Fibroblast of mammary gland (primary cell): ENCODE measurements at places on chromosomes 6 and 20.

DNA sequence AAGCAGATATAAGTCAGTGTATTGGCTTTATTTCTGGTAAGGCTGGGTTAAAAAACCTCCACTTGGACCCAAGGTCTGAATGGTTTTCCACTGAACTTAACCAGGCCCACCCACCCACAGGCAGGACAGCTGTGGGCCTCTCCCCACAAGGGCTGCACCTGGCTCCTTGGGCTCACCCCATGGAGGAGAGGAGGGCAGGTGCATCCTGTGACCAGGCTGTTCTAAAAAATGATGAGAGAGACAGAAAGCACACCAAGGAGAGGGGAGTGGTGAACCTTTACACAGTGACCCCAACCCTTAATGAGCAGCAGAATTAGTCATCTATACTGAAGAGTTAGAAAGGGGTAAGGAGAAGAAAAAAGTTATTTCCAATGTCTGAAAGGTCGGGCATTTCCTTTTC is 34.5 kb upstream of the DUSP22 start:
- no peak for DNase-seq

- DNase-seq: no peak
These were observed 18.3 kb downstream of the BCAS4 start for GRCh38 chr20:50813101-50813643.

DNA sequence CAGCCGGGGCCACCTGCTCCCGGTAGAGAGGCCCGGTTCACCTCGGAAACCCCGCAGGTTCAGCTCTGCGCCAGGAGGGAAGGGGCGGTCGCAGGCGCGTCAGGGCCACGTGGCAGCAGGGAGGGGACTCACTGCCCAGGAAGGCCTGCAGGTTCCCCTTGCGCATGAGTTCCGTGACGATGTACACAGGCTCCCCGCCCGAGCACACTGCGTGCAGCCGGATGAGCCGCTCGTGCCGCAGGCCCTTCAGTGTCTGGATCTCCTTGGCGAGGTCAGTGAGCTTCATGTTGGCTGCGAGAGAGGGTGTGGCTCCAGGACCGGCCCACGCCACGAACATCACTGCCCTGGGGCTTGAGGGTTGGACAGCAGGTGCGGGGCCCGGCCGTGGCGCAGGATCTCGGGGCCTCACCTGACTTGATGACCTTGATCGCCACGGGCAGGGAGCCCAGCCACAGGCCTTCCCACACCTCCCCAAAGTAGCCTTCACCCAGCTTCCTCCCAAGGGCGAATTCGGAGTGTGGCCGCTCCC is 4.9 kb upstream of the PTK6 start:
- DNase-seq: no peak

GRCh38 chr6:69917834-69918233 is 51.5 kb downstream of the COL19A1 start:
- peak; percentile 87 for DNase-seq

- DNase-seq: no peak
These were observed 261.2 kb downstream of the PTPRK start for GRCh38 chr6:128259029-128259724.

- peak; percentile 78 for DNase-seq
These were observed 50.0 kb upstream of the SCGN start for GRCh38 chr6:25601800-25602673.

DNA sequence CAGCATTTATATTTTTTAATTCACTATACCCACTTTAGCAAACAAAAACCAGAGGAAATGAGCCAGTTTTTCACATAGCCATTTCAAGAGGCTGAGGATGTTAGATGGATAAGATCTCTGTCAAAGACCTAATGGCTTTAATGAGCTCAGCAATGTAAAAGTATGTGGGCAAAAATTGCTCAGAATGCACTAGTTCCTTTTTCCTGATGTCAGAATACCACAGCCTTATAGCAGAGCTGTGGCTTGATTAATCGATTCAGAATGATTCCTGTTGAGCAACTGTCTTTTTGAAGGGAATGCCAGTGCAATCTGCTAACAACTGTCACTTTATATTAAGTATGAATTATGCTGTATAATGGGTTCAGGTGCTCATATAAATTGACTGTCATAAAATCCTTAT is 100.6 kb upstream of the HIVEP1 start:
- DNase-seq: no peak

GRCh38 chr6:14270142-14270893 is 152.7 kb downstream of the CD83 start:
- no peak for DNase-seq

- no peak for DNase-seq
These were observed 236.3 kb downstream of the HAO1 start for GRCh38 chr20:7703996-7704395.

DNA sequence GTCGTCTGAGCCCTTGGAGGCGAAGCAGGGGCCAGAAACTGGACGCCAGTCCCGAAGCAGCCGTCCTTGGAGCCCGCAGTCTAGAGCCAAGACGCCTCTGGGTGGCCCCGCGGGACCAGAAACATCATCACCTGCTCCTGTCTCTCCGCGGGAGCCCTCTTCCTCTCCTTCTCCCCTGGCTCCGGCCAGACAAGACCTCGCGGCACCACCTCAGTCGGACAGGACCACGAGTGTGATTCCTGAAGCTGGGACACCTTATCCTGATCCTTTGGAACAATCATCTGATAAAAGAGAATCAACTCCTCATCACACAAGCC is 416 bp downstream of the RSPH4A start:
- DNase-seq: no peak

DNA sequence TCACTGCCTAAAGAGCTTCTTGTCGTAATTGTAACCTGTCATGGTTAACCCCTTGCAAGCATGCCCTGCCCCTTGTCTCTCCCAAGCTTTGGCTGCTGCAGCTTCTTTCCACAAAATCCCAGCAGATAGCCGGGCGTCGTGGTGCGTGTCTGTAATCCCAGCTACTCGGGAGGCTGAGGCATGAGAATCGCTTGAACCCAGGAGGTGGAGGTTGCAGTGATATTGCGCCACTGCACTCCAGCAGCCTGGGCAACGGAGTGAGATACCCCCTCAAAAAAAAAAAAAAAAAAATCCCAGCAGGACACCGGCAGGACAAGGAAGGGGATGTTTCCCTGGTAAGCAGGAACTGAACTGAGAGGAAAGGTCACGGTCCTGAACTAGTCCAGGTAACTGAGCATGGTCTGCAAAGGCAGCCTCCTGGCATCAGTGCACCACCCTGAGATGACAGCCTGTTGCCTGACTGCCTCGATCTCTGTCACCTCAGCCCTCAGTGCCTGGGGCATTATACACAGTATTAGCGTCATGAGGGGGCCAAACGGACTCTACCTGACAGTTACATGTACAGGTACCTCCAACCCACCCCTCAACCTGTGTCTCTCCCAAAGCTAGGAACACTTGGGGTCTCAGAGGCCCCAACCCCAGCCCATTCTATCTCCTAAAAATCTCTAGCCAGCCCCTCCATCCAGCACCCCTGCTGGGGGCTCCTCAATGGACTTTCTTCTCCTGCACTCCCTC is 1.8 kb downstream of the LZTS3 start:
- DNase-seq: no peak

DNA sequence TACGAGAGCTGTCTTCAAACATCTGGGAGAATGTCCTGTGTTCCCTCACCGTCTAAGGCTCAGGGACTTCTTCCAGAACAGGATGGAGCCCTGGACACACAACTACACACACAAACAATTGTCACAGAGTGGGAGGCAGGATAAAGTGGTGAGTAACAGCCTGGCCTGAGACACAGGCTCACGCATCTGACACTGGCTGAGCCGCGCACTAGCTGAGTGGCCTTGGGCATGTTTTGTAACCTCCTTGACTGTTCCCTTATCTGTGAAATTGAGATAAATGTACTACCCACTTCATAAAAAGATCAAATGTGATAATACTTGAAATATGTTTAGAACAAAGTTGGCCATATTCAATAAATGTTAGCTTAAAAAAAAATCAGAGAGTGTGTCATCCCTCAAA is 132.4 kb upstream of the ARMC2 start:
- DNase-seq: peak; percentile 36

DNA sequence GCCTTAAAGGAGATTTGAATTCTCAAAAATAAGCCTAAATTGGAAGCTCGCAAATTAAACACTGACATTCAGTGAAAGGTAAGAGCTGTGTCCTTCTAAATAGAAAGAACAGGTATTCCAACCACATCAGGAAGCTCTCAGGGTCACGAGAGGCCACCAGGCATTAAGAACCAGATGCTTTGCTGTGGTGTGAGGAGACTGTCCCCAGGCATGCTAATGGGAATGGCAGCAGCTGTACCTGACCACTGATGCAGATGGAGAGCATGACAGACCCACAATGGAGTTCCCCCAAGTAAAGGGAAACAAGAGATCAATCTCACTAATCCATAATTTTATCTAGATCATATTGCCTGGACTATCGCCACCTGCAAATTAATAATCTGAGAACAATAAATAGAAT is 658.9 kb upstream of the NOX3 start:
- no peak for DNase-seq
